SK-N-SH (cell line): ENCODE measurements at places on chromosomes 12 and 14.

DNA sequence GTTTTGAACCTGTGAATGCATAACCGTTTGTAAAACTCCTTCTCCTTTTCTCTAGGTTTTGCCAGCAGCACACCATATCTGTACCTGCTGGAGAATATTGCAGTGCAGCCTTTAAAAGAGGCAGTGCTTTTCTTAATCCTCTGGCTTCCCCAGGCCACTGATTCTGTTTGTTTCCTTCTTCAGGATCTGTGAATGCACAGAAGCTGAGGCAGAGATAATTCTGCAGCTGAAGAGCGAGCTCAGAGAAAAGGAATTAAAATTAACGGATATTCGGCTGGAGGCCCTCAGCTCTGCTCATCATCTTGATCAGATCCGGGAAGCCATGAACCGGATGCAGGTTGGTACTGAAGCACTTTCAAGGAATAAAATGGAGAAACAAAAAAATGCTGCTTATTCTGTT lies 348.7 kb downstream of the NAV3 start:
- no peak for DNase-seq

GRCh38 chr12:96047229-96048211 lies 12.1 kb upstream of the LTA4H start:
- DNase-seq, result no peak

DNA sequence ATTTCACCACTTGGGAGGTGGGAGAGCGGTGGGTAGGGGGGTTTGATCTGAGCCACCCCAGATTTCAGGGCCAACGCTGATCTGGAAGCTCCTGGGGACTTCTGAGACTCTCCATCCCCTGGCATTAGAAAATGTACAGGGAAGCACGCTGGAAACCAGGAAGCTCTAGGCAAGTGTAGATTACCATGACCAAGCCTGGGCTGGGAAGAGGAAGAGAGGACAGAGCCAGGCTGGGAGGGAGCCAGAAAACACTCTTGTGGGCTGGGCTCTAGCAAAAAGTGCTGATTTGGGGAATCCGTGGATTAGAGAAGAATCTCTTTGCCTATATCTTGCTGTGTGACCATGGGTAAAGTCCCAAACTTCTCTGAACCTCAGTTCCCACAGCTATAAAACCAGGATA lies 236.7 kb downstream of the BCL11B start:
- no peak for DNase-seq

GRCh38 chr14:51004801-51005526 lies 60.7 kb upstream of the PYGL start:
- no peak for DNase-seq
